Fibroblast of skin of back (primary cell): ENCODE measurements at places on chromosomes 11 and 22.
A peak's percentile ranks its signal among the peaks of the same experiment; 100 is the strongest.

DNA sequence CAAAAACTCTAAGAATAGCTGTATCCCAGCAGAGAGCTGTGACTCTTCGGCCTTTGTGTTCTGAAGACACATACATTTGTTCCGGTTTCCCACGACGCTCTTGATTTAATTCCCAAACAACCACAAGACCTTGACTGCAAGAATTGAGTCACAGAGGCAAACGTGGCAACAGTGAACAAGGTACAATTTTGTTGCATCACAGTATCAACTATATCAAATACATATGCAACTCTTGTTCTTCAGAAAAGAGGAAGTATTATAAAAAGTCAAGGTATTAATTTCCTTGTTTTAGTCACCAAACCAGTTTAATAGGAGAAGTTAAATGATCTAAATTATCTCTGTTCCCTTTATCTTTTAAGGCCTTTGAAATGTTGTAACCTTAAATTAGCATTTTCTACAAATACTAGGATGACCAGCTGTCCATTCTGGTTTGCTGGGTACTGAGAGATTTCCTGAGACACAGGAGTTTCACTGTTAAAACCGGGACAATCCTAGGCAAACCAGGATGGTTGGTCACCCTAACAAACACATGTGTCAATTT, 11.1 kb downstream of the HPS5 start:
- DNase-seq = peak; percentile 28

DNA sequence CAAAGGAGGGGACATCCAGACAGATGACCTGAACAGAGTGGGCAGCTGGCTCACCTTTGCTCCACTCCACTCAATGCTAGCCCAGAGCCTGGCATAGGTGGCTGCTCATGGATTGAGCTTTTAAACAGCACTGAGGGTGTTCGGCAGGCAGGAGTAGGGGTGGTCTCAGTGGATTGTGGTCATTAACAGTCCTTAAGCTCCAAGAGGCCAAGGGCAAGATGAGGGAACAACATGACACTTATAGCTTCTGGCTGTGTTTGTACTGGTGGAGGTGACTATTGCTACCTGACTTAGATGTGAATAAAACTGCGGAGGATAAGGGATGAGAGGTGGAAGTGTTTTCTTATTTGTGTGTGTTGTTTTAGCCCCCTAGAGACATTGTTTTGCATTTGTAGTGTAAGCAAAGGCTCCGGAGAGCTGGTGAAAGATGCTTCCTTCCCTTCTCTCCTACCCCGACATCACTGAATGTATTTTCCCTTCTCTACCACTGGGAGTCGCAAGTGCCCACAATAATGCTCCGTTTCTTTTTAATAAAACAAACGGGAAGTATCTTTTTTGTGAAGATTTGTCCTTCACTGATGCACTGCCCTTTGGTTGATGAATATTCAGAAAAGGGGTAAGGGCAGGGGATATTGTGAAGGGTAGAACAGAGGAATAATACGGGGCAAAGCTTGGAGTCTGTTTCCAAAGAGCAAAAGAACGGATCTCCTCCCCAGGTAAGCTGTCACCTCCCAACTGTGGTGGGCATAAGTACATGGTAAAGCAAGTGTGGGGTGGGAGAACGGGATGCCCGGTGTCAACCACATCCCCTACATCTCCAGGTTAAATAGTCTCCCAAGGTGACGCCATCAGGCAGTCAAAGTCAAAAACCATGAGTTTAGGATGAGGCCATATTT, 27.5 kb upstream of the MTNR1B start:
- peak; percentile 53 for DNase-seq

GRCh38 chr11:13826505-13827278, 135.8 kb upstream of the SPON1 start:
- DNase-seq = peak; percentile 9

GRCh38 chr22:17924076-17924475, 100.3 kb downstream of the MICAL3 start:
- DNase-seq = no peak

DNA sequence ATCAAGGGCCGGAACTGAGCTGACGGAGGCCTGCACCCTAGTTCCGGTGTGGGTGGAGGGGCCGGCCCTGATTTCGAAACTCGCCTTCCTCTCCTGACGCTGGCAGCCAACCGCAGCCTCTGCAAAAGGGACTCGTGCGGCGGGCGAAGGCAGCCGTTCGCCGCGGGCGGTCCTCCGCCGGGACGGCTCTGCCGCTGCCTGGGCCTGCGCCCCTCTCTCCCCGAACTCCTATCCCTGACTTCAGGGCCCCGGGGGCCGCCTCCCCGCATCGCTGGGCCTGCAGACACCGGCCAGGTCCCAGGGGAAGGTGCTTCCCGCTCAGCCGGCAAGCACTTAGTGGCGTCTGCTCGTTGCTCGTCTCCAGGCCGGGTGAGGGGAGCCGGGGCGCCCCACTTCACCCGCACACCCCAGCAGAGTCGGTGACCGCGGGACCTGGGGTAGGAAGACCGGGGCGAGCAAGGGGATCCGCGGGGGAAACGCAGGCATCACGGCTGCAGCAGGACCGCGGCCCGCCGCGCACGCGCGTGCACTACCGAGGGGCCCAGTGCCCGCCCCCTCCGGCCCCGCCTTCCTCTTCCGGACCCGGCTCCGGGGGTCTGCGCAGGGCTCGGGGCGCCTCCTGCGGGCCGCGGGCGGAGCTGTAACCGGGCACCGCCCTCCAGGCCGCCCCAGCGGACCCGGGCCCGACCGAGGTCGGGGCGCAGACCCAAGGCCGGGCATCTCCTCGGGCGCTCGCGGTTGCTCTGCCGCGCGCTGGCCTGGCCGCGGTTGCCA, 464 bp upstream of the ANKRD13D start:
- DNase-seq = peak; percentile 86

- peak; percentile 73 for DNase-seq
Observed at GRCh38 chr11:122082205-122082604, 33.8 kb downstream of the BLID start.

GRCh38 chr11:47215366-47215910, 664 bp downstream of the DDB2 start:
- no peak for DNase-seq

- no peak for DNase-seq
Observed at GRCh38 chr11:69839516-69839915, 20.3 kb upstream of the FGF3 start.

- no peak for DNase-seq
Observed at GRCh38 chr11:13206086-13206640, 71.4 kb upstream of the BMAL1 start.

DNA sequence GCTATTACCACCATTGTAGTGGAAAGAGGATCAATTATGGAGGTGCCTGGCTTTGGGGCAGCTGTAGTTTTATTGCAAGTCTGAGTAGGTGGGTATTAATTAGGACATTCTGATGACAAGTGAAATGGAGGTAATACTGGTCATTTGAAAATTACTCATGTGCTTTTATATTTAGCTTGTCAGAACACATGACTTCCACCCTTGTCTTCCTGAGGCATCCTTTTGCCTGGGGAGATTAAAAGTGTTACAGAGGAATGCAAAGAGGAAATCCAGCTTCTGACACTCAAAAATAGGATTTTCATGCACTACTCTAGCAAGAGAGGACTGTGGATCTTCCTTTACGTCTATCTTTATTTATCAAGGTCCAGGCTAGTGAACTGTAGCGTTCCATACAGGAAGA, 44.7 kb upstream of the CAPRIN1 start:
- no peak for DNase-seq

GRCh38 chr22:37485395-37486223, 575 bp downstream of the MFNG start:
- DNase-seq = no peak

DNA sequence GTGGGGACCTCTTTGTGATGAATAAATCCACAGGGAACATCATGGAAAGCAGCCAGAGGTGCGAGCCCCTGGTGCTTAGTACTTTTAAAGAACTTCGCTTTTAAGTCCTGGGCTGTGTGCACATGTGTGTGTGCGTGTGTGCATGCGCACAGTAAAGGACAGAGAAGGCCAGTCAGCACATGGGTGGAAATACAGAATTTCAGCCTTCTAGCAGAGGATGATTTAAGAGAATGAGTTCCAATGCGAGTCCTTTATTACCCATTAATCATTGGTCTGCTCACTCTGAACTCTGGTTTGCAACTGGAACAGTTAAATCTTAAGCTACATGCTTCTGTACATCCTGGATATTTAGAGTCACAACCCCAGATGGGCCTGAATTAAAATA, 18.9 kb downstream of the TEAD1 start:
- DNase-seq = no peak

GRCh38 chr11:110529043-110529442, 99.3 kb downstream of the FDX1 start:
- no peak for DNase-seq

DNA sequence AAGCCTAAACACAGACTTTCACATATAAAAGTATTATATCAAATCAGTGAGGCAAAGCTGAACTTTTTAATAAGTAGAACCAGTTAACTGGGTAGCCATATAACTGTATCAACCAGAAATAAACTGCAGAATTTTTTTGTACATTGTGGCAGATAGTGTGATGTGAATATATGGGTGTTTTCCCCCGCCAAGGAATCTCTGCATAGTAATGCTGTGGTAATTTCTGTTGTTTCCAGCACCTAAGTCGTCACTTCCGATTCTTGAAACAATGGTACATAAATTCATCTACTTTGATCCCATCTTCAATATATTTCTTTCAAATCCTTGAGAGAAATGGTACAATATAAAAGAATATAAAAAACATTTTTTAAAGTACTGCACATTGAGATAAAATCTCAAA, 39.6 kb downstream of the NARS2 start:
- no peak for DNase-seq

DNA sequence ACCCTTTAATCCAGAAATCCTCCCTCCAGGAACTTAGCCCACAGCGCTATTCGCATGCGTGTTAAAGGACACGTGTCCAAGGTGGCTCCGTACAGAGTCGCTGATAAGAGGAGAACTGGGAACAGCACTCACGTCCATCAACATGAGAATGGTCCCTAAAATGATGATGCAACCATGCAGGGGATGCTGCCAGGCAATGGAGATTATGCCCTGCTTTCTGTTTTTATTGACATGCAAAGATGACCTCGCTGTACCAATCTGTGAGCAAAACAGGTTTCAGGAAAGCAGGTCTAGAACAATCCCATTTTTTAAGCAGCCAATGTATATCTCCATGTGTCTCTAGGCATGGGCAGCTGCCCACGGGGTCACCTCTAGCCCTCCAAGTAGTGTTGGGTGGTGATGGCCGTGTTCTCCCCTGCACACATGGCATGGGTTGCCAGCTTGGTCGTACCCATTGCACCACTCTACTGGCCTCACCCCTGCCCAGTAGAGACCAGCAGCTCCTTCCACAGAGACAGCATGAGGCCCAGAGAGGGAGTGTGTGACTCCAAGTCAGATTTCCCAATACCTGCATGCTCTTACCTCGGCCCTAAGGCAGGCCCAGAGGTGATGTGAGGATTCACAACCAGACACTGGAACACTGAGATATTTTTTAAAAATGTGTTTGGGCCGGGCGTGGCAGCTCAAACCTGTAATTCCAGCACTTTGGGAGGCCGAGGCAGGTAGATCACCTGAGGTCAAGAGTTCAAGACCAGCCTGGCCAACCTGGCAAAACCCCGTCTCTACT, 68.3 kb upstream of the LINC01488 start:
- no peak for DNase-seq

GRCh38 chr11:123111465-123111864, 49.5 kb upstream of the HSPA8 start:
- peak; percentile 51 for DNase-seq

GRCh38 chr11:119103793-119104192, 2.1 kb upstream of the DPAGT1 start:
- DNase-seq = no peak

DNA sequence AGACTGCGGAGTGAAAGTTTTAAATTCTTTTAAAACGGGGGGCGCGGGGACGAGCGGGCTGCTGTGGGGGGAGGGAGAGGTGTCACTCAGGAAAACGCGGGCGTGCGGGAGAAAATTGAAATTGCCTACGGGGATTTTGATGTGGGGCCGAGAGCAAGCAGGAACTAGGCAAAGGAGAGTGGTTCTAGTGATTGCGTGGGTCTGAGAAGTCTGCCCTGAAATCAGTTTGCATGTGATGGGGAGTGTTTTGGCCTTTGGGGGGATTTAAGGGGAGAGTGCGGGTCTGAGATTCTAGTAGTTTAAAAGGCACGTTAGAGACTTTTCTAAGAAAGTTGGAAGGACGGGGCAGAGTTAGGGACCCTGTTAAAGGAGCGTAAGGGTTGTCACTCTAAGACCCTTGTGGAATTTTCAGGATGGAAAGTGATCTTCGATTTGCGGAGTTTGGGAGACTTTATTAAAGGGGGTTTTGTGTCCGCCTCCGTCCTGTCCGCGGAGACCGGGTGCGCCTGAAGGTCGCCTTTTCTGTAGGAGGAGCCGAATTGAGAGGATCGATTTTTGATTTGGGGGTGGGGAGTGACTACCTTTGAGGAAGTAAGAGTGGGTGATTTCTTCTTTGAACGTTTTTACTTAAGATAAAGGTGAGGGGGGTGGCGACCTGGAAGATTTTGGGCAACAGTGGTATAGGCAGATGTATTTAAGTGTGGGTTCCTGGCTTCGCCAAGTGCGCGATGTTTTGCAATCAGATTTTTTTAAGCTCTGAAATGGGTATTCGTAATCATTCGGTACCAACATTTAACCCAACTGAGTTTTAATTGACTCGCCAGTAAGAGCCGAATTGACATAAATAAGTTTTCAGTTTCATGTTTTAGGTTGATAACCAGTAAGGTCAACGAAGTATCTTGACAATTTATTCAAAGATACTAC, 1.1 kb downstream of the EED start:
- DNase-seq = peak; percentile 6

- no peak for DNase-seq
Observed at GRCh38 chr22:22450343-22450839, 58.2 kb downstream of the ZNF280B start.

GRCh38 chr11:62553839-62554361, 7.3 kb upstream of the AHNAK start:
- peak; percentile 95 for DNase-seq

DNA sequence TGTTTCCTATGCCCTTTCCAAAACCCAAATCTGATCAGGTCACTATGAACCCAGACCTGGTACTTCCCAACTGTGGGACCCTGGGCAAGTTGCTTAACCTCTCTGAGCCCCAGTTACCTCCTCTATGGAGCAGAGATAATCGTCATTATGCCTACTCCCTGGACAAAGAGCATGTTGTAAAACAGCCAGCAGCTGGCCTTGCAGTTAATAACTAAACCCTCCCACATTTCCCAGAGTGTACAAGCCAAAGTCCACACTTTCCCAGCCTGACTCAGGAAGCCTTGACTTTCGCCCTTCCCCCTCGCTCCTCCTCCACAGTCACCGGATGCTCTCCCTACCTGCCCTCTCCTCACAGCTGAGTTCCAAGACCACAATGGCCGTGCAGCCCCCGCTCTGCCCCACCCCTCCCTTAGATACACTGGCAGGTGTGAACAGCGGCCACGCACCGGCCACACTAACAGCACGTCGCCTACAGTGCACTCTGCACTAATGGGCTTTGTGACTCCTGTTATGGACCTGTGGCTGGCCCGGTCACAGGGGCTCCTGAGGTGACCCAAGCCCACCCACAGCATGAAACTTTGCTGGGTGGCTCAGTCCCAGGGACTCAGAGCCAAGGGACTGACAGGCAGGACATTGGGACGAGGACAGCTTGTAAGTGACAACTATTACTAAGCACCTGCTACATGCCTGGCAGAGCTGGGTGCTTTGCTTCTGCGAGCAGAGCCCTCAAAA, 15.6 kb upstream of the MFNG start:
- DNase-seq = peak; percentile 83

- no peak for DNase-seq
Observed at GRCh38 chr22:29973269-29973668, 90.3 kb downstream of the MTMR3 start.

GRCh38 chr11:95277868-95278267, 46.9 kb upstream of the SESN3 start:
- DNase-seq = peak; percentile 13

- DNase-seq = no peak
Observed at GRCh38 chr11:120404495-120404894, 68.3 kb downstream of the ARHGEF12 start.
